Neural crest cell (in vitro differentiated cells): ENCODE measurements at places on chromosomes 5 and 9.

DNA sequence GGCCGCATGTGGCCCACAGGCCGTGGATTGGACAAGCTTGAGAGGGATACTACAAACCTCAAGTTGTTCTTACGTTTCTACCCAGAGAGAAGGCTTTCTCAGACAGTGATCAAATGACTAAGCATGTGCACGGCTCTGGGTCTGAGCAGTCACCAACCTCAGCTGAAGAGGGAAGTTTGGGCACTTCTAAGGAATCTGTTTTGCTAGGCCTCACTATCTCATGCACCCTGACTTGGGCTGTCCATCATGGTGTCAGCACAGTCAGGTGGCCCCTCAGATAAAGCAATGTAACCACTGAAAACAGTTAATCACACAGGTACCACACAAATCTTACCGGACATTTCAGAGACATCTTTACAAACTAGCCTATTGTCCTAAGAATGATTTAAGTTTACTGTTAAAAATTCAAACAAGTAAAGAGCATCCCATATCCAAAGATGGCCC lies 24.6 kb downstream of the CSF2 start:
- no peak for DNase-seq

DNA sequence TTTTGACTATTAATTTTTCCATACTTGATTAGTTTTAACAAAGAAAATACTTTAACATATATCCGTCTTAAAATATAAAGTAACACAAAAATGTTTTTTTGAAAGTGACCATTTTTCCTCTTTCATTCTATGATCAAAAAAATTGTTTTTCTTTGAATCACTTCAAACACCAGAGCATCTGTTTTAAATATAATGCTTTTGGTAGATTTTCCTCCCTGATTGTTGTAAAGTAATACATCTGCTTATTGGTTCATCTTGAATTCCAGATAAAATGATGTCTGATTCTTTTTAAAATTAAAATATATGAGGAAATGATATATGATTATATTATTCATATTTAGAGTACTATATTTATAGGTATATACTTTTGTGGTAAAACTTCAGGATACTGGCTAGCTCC lies 76.2 kb upstream of the LPAR1 start:
- DNase-seq, result no peak

DNA sequence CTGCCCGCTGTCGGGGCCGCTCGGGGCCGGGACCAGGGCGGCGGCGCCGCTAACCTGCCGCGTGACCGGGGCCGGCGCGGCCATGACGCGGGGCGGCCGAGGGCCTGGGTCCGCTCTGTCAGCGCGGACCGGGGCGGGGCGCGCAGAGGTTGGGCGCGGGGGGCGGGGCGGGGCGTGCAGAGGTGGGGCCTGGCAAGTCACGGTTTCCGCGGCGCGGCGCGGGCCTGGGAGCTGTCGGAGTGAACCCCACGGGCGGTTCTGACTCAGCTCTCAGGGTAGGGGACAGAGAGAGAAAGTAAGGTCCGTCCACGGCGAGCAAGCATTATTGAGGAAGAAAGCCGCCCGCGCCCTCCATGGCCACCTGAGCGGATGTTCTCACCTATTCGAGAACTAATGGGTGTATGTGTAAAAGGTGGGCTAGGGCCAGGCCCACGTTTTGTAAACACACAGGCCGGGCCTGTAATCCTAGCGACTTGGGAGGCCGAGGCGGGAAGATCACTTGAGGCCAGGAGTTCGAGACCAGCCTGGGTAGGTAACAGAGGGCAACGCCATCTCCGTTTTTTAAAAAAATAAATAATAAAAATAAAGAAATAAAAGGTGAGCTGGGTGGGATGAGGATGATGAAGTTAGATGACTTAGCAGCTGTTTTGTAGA lies at the start of gene PRXL2C:
Gene PRXL2C (minus strand): TSS at position 120 of the 654 bp plus-strand sequence. CDS start 36 bp downstream, at position 84.
- DNase-seq, result no peak

DNA sequence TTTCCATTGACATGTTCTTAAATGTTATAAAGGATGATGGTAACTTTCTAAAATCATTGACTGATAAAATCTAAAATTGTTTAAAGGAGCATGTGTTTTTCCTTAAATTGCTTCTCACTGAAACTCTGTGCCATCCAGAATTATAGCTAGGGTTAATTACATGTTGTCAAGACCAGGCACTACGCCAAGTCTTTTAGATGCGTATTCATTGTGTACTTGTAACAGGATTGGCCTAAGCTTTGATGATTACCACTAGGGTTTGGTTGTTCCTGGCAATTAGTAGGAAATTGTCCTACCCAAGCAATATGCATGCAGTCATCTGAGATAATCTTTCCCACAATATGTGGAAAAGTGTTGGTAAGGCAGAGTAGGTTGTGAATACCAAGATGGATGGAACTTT lies 43.8 kb downstream of the PRKACG start:
- no peak for DNase-seq

DNA sequence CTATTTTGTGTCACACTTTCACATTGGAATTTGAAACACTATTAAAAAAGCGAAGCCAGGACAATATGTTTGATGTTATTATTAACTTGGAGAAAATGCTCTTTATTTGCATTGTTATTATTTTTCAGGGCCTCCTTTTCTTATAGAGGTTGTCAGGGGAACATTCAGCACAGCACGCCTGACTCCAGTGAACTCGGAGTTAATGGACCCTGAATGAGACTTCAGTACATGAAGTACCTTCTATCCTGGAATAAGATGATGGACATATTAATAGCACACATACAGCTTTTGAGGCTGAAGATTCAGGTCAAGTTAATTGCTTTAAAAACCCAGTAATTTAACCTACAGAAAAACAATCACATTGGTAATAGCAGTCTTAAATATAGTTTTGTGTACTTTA lies 652.9 kb downstream of the SEMA5A start:
- no peak for DNase-seq

- no peak for DNase-seq
These were observed 55.3 kb downstream of the RPS23 start for GRCh38 chr5:82222597-82223574.

GRCh38 chr5:149113669-149114068 lies 27.6 kb upstream of the ABLIM3 start:
- DNase-seq, result no peak

GRCh38 chr5:125037020-125037419 lies 290.6 kb upstream of the ZNF608 start:
- no peak for DNase-seq

DNA sequence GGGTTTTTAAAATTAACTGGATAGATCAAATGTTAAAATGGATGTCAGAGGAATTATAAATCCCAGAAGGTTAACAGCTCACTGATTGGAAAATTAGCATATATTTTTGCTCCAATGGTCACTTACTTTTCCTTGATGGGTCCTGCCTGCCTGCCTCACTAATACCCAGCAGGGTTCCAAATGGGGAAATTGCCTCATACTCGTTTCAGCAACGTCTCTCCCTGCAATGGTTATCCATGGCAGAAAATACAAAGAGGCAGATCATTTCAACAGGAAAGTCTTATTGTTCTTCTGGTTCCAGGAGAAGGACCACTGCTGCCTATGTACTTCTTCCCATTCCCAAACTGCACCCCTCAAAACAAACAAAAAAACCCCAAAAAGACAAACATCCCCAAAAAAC lies 71.3 kb downstream of the ERP44 start:
- DNase-seq, result no peak
